Natural killer cell treated with Interleukin-12 subunit alpha and Interleukin-12 subunit beta and Interleukin-15 and Interleukin-18, amount 100 ng/mL, for 72 hours (primary cell): ENCODE measurements at places on chromosomes 2 and 18. TPM values are rescaled to one million over a fixed set of nuclear protein-coding genes. Genes with fewer than 3 reads are reported as not detected.

The TBR1 gene
- total RNA-seq: not detected

The PARD3B gene
- not detected for total RNA-seq

The TUBA4B gene
- total RNA-seq: not detected

The MCM6 gene
- 75.3 TPM for total RNA-seq

The RRM2 gene
- total RNA-seq: 624 TPM

The FSIP2 gene
- total RNA-seq: 0.20 TPM

The TWIST2 gene
- total RNA-seq: not detected

The HOXD13 gene
- not detected for total RNA-seq

The LRRC30 gene
- not detected for total RNA-seq

- DNase-seq: no peak
- H3K27ac ChIP-seq: no peak overlapping the region
- H3K4me3 ChIP-seq: no peak overlapping the region
- H3K36me3 ChIP-seq: no peaks in the 10 kb centered on the region
Observed at GRCh38 chr2:727071-727470, 49.9 kb upstream of the TMEM18 start.

- H3K4me3 ChIP-seq: peak overlapping the region; percentile 65
- H3K27ac ChIP-seq: peak overlapping the region; percentile 64
- H3K27me3 ChIP-seq: peaks cover 2% of the 10 kb centered on the region
- peaks cover 23% of the 10 kb centered on the region for H3K4me1 ChIP-seq
- DNase-seq: no peak
Observed at GRCh38 chr18:54389143-54389505, 31.4 kb downstream of the C18orf54 start.

GRCh38 chr2:129934044-129934822 lies 45.2 kb upstream of the RAB6C start:
- H3K36me3 ChIP-seq: no peaks in the 10 kb centered on the region
- H3K4me1 ChIP-seq: no peaks in the 10 kb centered on the region
- DNase-seq: no peak
- H3K4me3 ChIP-seq: no peak overlapping the region

GRCh38 chr2:239361311-239361642 lies 39.5 kb downstream of the HDAC4 start:
- H3K4me3 ChIP-seq: no peak overlapping the region
- peaks cover 40% of the 10 kb centered on the region for H3K4me1 ChIP-seq
- no peaks in the 10 kb centered on the region for H3K36me3 ChIP-seq
- no peak for DNase-seq
- no peaks in the 10 kb centered on the region for H3K27me3 ChIP-seq

- no peak for DNase-seq
- H3K4me1 ChIP-seq: peaks cover 5% of the 10 kb centered on the region
- no peak overlapping the region for H3K27ac ChIP-seq
- no peaks in the 10 kb centered on the region for H3K27me3 ChIP-seq
Observed at GRCh38 chr2:174797781-174798276, 33.6 kb upstream of the CHRNA1 start.

DNA sequence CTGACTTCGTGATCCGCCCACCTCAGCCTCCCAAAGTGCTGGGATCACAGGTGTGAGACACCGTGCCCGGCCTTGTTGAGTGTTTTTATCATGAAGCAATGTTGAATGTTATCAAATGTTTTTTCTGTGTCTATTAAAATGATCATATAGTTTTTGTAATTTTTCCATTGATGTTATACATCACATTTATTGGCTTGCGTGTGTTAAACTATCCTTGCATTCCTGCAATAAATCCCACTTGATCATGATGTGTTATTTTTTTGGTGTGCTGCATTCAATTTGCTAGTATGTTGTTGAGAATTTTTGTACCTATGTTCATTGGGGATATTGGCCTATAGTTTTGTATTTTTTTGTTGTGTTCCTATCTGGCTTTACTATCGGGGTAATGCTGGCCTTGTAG lies 113.1 kb upstream of the PARD3B start:
- no peak overlapping the region for H3K27ac ChIP-seq
- no peak overlapping the region for H3K4me3 ChIP-seq
- H3K36me3 ChIP-seq: peaks cover 7% of the 10 kb centered on the region
- no peak for DNase-seq
- no peaks in the 10 kb centered on the region for H3K4me1 ChIP-seq

DNA sequence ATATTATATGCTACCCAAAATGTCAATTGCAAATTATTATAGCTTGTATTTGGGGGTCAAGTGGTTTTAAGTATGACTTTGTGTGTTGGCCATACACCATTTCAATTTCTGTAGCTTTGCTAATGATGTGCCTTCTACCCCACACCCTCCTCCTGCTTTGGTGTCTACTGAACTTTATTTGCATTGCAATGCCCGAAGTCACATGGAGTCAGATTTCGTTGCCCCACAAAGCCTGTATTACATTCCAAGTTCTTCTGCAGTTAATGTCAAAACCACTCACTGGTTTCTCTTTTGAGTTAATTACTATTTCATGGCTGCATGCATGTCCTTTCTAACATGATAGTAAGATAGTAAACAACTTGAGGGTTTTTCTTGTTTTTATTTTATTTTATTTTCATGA lies 528.9 kb downstream of the RIT2 start:
- H3K36me3 ChIP-seq: peaks cover 6% of the 10 kb centered on the region
- H3K4me1 ChIP-seq: no peaks in the 10 kb centered on the region
- H3K27me3 ChIP-seq: no peaks in the 10 kb centered on the region
- DNase-seq: no peak
- H3K27ac ChIP-seq: no peak overlapping the region

- H3K4me3 ChIP-seq: no peak overlapping the region
- no peaks in the 10 kb centered on the region for H3K27me3 ChIP-seq
- no peak for DNase-seq
- no peaks in the 10 kb centered on the region for H3K36me3 ChIP-seq
- H3K27ac ChIP-seq: no peak overlapping the region
Observed at GRCh38 chr18:27666016-27666415, 480.9 kb upstream of the CHST9 start.

DNA sequence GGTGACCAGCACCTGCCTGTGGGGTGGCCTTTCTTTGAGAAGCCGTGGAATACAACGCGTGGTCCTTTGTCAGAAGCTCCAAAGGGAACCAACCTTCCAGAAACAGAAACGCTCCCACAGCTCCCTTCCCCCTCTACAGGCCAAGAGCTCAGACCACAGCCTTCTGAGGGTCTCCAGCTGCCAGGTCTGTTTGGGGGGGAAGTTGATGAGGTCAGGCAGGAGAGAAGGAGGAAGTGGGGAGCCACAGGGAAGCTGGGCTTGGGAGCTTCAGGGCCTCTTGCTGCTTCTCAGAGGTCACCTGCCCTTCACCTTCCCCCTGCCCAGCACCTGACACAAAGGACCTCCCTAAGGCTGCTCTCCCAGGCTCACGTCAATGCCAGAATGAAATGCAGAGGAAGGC lies 287.7 kb upstream of the ID2 start:
- H3K27me3 ChIP-seq: no peaks in the 10 kb centered on the region
- no peak for DNase-seq
- no peaks in the 10 kb centered on the region for H3K36me3 ChIP-seq
- no peak overlapping the region for H3K27ac ChIP-seq
- peaks cover 47% of the 10 kb centered on the region for H3K4me1 ChIP-seq

DNA sequence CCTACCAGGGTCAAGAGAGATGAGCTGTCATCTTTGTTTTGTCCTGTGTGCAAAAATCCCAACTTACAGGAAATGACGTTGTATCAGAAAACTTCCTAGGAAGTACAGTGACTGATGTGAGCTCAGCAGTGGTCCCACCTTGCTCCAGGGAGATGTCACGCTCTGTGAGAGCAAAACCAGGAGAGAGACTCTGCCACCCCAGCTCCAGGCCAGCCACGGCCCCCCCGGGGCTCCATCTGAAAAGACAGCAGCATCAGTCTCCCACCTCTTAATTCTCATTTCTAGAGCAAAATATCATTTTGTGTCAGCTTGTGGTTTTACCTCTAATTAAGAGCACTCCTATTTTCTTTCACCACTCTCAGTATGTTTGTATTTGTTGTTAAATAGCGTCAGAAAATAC lies 57.5 kb downstream of the MYL12B start:
- no peak overlapping the region for H3K27ac ChIP-seq
- peaks cover 15% of the 10 kb centered on the region for H3K27me3 ChIP-seq
- H3K36me3 ChIP-seq: no peaks in the 10 kb centered on the region
- no peak overlapping the region for H3K4me3 ChIP-seq
- H3K4me1 ChIP-seq: peaks cover 12% of the 10 kb centered on the region

DNA sequence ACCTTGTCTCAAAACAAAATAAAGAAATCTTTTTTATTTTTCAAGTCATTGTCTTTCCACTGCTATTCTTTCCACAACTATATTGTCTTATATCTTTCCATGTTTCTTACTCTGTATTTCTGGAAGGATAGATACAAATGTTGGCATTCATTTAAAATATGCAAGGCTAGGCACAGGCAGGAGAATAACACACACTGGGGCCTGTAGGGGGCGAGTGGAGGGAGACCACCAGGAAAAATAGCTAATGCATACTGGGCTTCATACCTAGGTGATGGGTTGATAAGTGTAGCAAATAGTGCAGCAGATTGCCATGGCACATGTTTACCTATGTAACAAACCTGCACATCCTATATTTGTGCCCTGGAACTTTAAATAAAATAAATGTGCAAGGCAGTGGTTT lies 9.6 kb downstream of the MRPL30 start:
- no peaks in the 10 kb centered on the region for H3K27me3 ChIP-seq
- H3K27ac ChIP-seq: no peak overlapping the region
- H3K4me1 ChIP-seq: peaks cover 10% of the 10 kb centered on the region
- no peak overlapping the region for H3K4me3 ChIP-seq
- peaks cover 29% of the 10 kb centered on the region for H3K36me3 ChIP-seq
- DNase-seq: no peak
